Hair follicle dermal papilla cell (primary cell): ENCODE measurements at places on chromosomes 4 and X. TPM values are rescaled to one million over a fixed set of nuclear protein-coding genes. Genes with fewer than 3 reads are reported as not detected.

Gene MID1IP1
- 83.7 and 91.0 TPM in 2 replicates for total RNA-seq

Gene TMEM31
- not detected in 2 replicates for total RNA-seq

Gene KLB
- not detected in 2 replicates for total RNA-seq

Gene FHIP1A
- 0.85 and 1.6 TPM in 2 replicates for total RNA-seq

Gene USP17L22
- not detected in 2 replicates for total RNA-seq

Gene POU3F4
- not detected in 2 replicates for total RNA-seq

Gene SPACA5
- not detected in 2 replicates for total RNA-seq

Gene NUDT9
- 7.1 and 8.6 TPM in 2 replicates for total RNA-seq

Gene CT45A10
- total RNA-seq, result not detected in 2 replicates

Gene BMPR1B
- total RNA-seq, result 0.32 and 0.73 TPM in 2 replicates

Gene TRIM75
- not detected in 2 replicates for total RNA-seq

Gene PABPC1L2B
- not detected in 2 replicates for total RNA-seq

Gene ART3
- total RNA-seq, result not detected in 2 replicates

Gene MAGEA2B
- not detected in 2 replicates for total RNA-seq

Gene DYNLT3
- total RNA-seq, result 45.8 and 59.4 TPM in 2 replicates

Gene LIMCH1
- 0.81 and 3.3 TPM in 2 replicates for total RNA-seq

Gene CSTF2
- 8.9 and 9.7 TPM in 2 replicates for total RNA-seq

Gene GPR82
- total RNA-seq, result not detected in 2 replicates

Gene SERTM2
- not detected in 2 replicates for total RNA-seq

Gene PRRG1
- 12.3 and 16.7 TPM in 2 replicates for total RNA-seq

Gene GABRA4
- total RNA-seq, result not detected in 2 replicates

Gene CORIN
- total RNA-seq, result 1.1 and 6.8 TPM in 2 replicates

Gene CPLX1
- not detected in 2 replicates for total RNA-seq

Gene CXCL9
- total RNA-seq, result not detected in 2 replicates

Gene TMPRSS11D
- not detected in 2 replicates for total RNA-seq

Gene MAOB
- under 0.01 and 0.24 TPM in 2 replicates for total RNA-seq

Gene CFAP299
- total RNA-seq, result 1.6 and 3.1 TPM in 2 replicates

Gene C4orf50
- not detected in 2 replicates for total RNA-seq
